ENCODE measurements at places on chromosomes 3 and 15.
A peak's percentile ranks its signal among the peaks of the same experiment; 100 is the strongest.

DNA sequence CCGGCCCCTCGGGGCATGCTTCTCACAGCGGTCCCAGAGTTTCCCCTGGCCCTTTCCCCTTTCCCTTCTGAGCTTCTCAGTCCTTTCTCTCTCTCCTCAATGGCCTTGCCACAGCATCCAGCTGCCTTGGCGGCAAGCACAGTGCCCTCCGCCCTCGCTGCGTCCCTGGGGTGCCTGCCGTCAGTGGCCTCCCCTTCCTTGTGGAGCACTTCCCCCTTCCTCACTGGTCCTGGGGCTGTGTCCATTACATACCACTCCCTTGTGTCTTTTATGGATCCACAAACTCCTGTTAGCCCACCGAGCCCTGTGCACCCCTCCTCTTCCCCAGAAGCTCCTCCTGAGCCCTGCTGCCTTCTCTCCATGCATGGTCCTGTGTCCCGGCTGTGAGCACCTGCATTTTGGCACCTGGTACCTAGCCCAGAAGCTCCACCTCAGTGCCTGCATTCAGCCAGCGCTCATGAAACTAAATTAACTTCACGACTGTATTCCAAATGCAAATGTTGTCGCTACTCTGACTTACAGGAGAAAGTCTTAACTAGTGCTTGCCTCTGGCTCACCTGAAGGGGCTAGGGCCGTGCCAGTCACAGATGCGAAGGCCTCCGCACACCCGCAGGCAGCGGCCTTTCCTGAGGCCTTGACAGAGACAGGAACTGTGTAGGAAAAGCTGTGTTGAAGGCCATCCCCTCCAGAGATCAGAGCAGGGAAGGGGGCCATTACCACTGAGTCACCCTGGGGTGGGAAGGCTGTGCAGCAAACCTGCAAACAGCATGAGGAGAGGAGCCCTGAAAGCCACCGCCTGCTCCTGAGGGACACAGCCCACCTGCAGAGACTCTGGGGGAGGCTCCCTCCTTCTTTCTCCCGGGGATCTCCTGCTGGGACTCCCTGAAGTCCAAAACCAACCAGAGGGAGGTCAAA lies 19.1 kb upstream of the KLF13 start:
- DNase-seq = no peak

DNA sequence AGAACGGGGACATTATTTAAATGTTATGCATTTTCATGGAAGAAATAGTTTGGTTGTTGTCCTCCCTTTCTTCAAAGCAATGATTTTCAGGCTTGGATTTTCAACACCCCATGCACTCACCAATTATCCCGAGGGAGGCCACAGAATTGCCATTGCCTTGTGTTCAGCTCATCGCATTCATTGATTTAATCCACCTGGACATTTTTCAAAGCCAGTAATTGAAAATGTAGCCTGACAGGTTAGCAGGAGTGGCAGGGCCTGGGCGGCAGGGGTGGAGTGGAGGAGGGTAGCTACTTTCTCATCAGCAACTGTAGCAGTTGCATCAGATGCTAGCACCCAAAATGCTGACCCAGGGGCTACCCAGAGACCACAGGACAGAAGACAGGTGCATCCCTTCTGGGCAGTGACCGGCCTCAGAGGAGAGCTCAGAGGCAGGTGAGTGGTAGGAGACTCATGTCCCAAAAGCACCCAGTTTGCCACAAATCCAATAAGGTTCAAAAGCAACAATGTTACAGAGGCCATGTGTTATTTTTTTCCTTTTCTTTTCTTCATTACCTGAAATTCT lies 242.4 kb downstream of the CD47 start:
- DNase-seq = no peak

- DNase-seq = peak; percentile 61
Observed at GRCh38 chr15:44593042-44593736, 56.2 kb downstream of the EIF3J start.

- no peak for DNase-seq
Observed at GRCh38 chr15:48279608-48280007, 51.6 kb upstream of the DUT start.

- DNase-seq = no peak
Observed at GRCh38 chr3:165805946-165806561, 31.2 kb downstream of the BCHE start.

GRCh38 chr15:100902436-100903167 lies 16.6 kb upstream of the LRRK1 start:
- DNase-seq = no peak

DNA sequence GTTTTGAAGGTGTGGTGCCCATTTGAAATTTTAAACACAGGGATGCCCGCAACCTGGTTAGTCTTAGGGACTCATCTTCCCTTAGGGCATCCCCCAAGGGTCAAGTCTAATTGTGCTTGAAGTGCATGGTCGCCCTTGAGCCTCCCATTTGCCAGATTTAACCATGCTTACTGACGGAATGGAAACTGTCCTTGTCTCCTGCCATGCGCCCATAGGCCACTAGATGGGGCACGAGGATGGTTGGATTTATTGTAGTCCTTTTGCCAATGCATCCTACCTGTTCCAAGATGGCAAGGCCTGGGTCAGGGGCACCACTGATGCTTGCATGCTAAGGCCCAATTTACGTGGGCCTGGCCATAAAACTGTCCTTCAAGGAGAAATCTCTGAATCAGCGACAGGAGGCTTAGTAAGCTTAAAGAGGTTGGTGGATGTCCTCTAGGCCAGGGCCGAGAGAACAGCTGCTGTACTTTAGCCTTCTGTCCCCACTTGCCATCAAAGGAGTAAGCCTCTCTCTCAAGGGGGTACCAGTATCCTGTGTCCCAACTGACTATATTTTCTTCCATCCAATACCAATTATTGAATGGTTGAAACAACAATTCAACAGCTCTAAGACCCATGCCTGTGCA lies 355.4 kb downstream of the OTOL1 start:
- DNase-seq = no peak

GRCh38 chr3:195895078-195895860 lies 13.1 kb downstream of the TNK2 start:
- DNase-seq = peak; percentile 68

DNA sequence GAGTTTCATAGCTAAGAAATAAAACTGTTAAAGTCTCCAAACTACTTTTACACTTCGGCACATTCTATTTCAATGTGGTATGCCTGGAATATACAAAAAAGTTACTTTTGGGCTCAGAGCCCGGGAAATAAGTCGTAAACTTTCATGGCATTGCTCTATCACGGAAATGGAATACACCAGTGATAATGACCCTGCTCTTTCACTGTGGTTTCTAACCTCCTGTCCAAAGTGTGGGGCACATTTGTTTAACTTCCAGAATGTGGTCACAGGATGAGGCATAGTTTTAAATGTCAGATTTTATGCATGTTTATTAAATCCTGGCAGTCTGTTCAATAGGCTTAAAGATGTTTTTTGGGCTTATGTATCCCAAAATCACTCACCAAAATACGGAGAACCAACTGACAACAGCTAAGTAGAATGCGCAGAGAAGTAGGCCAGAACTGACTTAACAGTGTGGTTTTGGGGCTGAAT lies 5.1 kb downstream of the CXCR6 start:
- no peak for DNase-seq

DNA sequence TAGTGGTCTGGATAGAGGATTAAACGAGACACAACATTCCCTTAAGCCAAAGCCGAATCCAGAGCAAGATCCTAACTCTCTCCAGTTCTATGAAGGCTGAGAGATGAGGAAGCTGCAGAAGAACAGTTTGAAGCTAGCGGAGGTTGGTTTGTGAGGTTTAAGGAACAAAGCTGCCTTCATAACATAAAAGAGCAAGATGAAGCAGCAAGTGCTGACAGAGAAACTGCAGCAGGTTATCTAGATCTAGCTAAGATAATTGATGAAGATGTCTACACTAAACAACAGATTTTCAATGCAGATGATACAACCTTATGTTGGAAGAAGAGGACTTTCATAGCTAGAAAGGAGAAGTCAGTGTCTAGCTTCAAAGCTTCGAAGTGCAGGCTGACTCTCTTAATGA lies 14.8 kb upstream of the GASK1A start:
- no peak for DNase-seq

DNA sequence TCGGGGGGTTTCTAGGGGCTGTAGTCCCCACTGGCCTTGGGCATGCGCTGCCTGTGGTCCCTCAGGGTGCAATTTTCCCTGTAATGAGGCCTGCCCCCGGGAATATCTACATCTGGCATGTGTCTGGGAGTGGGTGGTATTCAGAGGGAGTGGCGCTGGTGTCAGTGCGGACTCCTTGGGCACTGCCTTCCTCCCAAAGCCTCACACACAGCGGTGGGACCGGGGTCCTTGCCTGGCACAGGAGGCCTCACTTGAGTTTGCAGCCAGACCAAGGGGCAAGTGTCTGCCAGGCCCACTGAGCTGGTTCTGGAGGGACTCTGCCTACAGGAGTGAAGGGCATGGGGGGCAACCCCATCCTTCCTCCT lies 53.5 kb upstream of the PCSK6 start:
- DNase-seq = no peak

DNA sequence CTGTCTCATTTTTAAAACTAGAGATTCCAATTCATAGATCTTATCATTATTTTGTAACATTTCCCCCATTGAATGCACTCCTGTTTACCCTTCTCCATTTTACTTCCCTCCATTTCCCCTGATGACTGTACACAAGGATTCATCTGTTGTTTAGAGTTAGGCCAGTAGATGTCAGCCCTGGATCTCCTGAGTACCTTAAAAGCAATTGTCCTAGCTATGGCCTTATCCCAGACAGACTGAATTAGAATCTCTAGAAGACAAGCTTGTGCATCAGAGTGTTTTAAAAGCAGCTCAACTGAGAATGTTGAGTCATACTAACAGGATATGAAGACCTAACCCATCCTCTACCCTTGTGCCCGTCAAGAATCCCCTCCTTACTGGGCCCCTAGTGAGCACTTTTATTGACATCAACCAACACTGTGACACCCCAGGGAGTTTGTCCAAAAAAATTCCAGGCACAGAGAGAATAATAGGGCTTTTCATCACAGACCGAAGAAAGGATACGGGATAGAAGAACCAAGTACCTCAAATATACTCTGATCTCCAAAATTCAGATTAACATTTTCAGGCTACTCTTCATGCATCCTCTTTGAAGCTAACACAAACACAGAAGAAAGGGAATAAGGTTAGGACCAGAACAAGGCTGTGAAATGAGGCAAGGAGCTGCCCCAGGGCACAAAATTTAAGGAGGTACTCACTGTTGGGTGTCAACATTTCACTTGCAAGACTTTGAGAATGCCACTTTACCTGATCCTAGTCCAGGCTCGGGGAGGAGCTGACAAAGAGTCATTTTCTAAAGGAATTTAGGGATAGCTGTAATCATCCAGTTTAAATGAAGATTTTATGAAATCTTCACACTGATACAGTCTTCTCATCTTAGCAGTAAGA lies 17.1 kb downstream of the ZBED2 start:
- peak; percentile 28 for DNase-seq

- DNase-seq = no peak
Observed at GRCh38 chr3:106018102-106018501, 149.3 kb upstream of the CBLB start.

DNA sequence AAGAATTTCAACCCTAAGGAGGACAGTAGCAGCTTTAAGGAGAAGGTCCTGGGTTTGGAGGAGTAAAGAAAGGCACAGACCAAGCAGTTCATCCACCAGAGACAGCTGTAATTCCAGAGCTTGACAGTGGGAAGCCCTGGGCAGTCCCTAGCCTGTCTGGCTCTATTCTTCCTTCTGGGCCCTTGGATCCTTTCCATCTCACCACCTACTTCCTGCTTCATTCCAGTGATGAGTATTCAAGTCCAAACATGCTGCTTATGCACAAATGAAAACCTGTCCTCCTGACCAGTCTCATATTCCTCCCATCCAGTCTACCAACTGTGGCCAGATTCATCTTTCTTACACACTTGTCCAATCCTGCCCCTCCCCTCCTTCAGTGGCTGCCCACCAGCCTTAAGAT lies 171.4 kb downstream of the CNTN3 start:
- DNase-seq = no peak

DNA sequence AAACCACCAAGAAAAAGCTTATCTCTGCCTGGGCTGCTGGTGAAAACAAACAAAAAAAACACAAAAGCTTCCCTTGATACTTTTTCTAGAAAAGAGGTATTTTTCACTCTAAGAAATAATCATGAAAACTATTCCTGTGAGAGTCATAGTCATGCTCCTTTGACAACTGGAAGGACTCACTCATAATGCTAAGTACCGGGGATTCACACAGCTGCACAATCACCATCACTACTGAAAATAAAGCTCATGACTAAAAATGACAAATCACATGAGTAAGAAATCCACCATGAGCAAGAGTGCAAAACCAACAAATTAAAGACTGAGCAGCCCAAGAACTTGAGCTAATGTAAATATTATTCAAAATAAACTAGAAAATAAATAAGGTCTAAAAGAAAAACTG lies 10.6 kb upstream of the POU1F1 start:
- no peak for DNase-seq

Measured in CD4-positive, alpha-beta memory T cell (primary cell).